ENCODE measurements at places on chromosomes 12 and 14. TPM values are rescaled to one million over a fixed set of nuclear protein-coding genes. Genes with fewer than 3 reads are reported as not detected.

The PKP2 gene
- 2.9 TPM for polyA plus RNA-seq

DNA sequence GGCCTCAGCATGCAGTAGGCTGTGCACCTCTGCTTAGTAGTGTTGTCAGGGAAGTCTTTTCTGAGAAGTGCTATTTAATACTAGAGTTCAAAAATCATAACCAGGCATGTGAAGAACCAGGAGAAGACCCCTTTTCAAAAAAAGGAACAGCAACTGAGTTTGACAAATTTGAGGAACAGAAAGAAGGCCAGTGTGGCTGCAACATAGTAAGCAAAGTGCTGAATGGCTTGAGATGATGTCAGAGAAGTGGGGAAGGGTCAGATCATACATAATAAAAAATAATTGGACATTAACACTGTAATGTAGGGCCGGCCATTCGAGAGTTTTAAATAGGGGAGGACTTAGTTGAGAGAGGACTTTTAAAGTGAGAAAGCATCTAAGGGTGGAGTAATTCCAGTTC is 11.1 kb upstream of the CNTN1 start:
- no peaks in the 10 kb centered on the region for H3K4me1 ChIP-seq
- H3K4me3 ChIP-seq: no peak overlapping the region
- no peak for DNase-seq
- no peaks in the 10 kb centered on the region for H3K27me3 ChIP-seq

- no peaks in the 10 kb centered on the region for H3K36me3 ChIP-seq
- H3K27me3 ChIP-seq: no peaks in the 10 kb centered on the region
- H3K4me1 ChIP-seq: no peaks in the 10 kb centered on the region
- DNase-seq: no peak
Observed at GRCh38 chr12:16218234-16218633, 59.3 kb downstream of the SLC15A5 start.

- DNase-seq: no peak
- no peaks in the 10 kb centered on the region for H3K4me1 ChIP-seq
- no peaks in the 10 kb centered on the region for H3K36me3 ChIP-seq
- H3K27me3 ChIP-seq: no peaks in the 10 kb centered on the region
Observed at GRCh38 chr14:25411781-25412757, 362.1 kb upstream of the STXBP6 start.

DNA sequence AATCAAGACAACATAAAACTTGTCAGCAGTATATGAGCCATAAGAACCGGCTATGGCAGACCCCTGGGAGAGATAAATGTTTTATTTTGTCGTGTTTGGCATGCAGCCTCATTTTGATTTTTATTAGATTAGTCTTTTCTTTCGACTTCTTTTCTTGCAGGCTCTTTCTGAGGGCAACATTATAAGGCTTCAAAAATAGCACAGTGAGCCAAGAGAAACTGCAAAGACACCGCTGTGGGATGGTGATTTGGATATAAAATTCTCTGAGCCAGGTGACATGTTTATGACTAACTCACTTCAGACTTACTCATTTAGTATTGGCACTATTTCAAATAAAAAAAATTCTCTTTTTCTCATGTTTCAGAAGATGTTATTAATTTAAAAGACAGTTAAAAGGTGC is 96.8 kb upstream of the PKP2 start:
- H3K27ac ChIP-seq: no peak overlapping the region
- DNase-seq: no peak
- no peak overlapping the region for H3K4me3 ChIP-seq
- no peaks in the 10 kb centered on the region for H3K36me3 ChIP-seq
- H3K4me1 ChIP-seq: no peaks in the 10 kb centered on the region

DNA sequence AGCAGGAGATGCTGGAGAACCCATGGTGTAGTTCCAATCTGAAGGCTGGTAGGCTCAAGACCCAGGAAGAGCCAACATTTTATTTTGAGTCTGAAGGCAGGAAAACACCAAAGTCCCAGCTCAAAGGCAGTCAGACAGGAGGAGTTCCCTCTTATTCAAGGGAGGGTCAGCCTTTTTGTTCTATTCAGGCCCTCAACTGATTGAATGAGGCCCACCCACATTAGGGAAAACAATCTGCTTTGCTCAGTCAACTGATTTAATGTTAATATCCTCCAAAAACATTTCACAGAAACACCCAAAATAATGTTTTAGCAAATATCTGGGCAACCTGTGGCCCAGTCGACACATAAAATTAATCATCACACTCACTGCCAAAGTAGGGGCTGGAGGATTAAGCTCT is 130.8 kb downstream of the LMNTD1 start:
- no peak overlapping the region for H3K4me3 ChIP-seq
- no peaks in the 10 kb centered on the region for H3K36me3 ChIP-seq
- H3K4me1 ChIP-seq: no peaks in the 10 kb centered on the region
- H3K27ac ChIP-seq: no peak overlapping the region
- no peak for DNase-seq
- no peaks in the 10 kb centered on the region for H3K27me3 ChIP-seq

The MAX gene
- 87.0 TPM for polyA plus RNA-seq

The TOMM20L gene
- 0.33 TPM for polyA plus RNA-seq

- H3K4me3 ChIP-seq: no peak overlapping the region
- no peak for DNase-seq
- no peaks in the 10 kb centered on the region for H3K36me3 ChIP-seq
- peaks cover 52% of the 10 kb centered on the region for H3K4me1 ChIP-seq
- peaks cover 75% of the 10 kb centered on the region for H3K27me3 ChIP-seq
Observed at GRCh38 chr12:49345051-49345824, 1.4 kb upstream of the DNAJC22 start.

GRCh38 chr12:91937706-91938105 is 207.9 kb downstream of the BTG1 start:
- no peak overlapping the region for H3K27ac ChIP-seq
- H3K4me1 ChIP-seq: no peaks in the 10 kb centered on the region
- no peak for DNase-seq

DNA sequence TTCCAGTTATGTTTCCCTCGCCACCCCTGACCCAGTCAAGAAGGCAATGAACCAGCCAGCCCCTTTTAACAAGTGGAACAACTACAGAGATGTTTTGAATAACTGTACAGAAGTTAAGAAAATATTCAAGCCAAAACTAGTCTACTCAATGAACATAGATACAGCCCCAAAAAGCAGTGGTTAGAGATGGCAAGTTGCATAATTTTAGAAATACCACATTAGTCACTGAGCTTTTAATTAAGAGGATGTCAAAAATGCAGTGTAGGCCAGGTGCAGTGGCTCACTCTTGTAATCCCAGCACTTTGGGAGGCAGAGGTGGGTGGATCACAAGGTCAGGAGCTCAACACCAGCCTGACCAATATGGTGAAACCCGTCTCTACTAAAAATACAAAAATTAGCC is 27.2 kb downstream of the PROX2 start:
- no peak overlapping the region for H3K27ac ChIP-seq
- H3K4me3 ChIP-seq: no peak overlapping the region
- peak; percentile 31 for DNase-seq
- no peaks in the 10 kb centered on the region for H3K4me1 ChIP-seq

DNA sequence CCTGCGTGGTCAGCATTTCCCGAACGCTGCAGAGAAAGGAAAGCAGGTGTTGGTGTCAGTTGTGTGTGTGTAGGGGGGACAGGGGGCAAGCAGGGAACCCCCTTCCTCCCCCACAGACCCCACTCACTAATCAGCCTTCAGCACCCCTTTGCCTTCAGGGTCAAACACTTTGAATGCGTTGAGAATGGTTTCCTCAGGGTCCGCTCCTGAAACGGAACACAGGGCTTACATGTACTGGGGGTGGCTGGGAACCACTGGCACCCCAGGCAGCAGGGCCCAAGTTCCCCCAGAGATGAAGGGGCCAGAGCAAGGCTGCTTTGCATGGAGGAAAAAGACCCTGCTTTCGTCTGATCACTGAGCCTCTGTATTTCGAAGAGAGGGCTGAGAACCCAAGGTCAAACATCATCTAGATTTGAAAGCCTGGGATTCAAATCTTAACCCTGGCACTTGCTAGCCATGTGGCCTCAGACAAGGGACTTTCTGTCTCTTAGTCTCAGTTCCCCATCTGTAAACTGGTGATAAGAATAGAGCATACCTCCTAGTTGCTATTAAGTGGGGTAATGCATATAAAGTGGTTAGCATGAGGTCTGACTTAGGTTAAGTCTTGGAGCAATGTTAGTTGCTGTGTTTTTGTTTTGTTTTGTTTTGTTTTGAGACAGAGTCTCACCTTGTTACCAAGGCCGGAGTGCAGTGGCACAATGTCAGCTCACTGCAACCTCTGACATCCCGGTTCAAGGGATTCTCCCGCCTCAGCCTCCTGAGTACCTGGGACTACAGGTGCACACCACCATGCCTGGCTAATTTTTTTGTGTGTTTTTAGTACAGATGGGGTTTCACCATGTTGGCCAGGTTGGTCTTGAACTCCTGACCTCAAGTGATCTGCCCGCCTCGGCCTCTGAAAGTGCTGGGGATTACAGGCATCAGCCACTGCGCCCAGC is 7.0 kb downstream of the MYL2 start:
- H3K27me3 ChIP-seq: no peaks in the 10 kb centered on the region
- no peaks in the 10 kb centered on the region for H3K4me1 ChIP-seq
- H3K27ac ChIP-seq: no peak overlapping the region

DNA sequence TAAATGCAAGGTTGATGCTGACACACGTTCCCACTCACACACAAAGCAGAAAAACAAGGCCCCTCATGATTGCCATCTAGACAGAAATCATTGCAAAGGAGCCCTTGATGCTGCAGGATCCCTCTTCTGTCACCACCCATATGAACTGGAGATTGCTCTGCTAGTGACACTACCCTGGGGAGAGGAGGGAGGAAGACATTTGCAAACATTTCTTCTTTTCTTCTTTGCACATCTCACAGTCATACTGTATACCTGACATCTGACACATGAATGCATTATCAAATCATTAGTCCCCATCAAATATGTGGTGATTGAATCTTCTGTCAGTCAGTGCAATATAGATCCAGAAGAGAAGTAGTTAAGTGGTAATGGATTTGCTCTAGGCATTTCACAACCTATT is 208.5 kb upstream of the E2F7 start:
- no peak for DNase-seq
- H3K36me3 ChIP-seq: no peaks in the 10 kb centered on the region

DNA sequence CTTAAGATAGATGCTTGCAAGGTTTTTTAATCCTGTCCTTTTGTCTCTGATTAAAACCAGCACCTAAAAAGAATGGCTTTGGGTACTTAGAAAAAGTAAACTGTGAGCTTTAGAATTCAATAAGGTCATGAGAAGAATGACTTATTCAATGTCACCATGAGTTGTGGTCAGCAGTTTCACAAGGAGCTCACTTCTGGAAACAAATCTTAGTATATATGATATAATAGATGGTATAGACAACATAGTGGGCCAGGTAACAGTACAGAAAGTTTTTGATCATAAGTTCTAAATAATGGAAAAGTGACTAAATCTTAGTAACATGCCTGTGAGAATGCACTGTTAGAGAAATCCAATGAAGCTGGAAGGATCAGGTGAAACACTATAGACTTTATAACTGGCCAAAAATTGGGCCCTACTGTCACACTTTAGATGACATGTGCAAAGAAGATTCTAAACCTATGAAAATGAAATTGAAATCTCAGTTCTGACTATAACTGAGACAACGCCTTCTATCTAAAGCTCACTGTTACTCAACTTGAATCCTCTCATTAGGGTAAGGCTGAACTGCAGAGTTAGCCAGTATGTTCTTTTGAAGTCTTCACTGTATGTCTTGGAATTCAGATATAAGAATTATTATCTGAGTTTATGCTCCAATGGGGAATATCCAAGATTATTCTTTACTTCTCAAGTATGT is 42.4 kb upstream of the RAD51AP1 start:
- no peaks in the 10 kb centered on the region for H3K4me1 ChIP-seq
- no peak overlapping the region for H3K27ac ChIP-seq
- no peaks in the 10 kb centered on the region for H3K27me3 ChIP-seq
- H3K36me3 ChIP-seq: peaks cover 90% of the 10 kb centered on the region

GRCh38 chr12:49664591-49665239 is 41.4 kb downstream of the PRPF40B start:
- no peaks in the 10 kb centered on the region for H3K27me3 ChIP-seq

The C14orf132 gene
- polyA plus RNA-seq: not detected

GRCh38 chr12:112988224-112988623 is 9.9 kb downstream of the OAS2 start:
- no peak for DNase-seq
- no peaks in the 10 kb centered on the region for H3K4me1 ChIP-seq
- no peak overlapping the region for H3K27ac ChIP-seq
- peaks cover 49% of the 10 kb centered on the region for H3K36me3 ChIP-seq
- H3K4me3 ChIP-seq: no peak overlapping the region
- H3K27me3 ChIP-seq: no peaks in the 10 kb centered on the region

The ERBB3 gene
- not detected for polyA plus RNA-seq

- H3K36me3 ChIP-seq: peaks cover 58% of the 10 kb centered on the region
- no peaks in the 10 kb centered on the region for H3K4me1 ChIP-seq
- DNase-seq: no peak
- no peaks in the 10 kb centered on the region for H3K27me3 ChIP-seq
- H3K4me3 ChIP-seq: no peak overlapping the region
Observed at GRCh38 chr14:99511421-99512109, 30.4 kb downstream of the CCNK start.

GRCh38 chr12:67430708-67431335 is 161.7 kb downstream of the CAND1 start:
- no peaks in the 10 kb centered on the region for H3K27me3 ChIP-seq
- no peak for DNase-seq
- H3K36me3 ChIP-seq: no peaks in the 10 kb centered on the region
- no peak overlapping the region for H3K4me3 ChIP-seq

DNA sequence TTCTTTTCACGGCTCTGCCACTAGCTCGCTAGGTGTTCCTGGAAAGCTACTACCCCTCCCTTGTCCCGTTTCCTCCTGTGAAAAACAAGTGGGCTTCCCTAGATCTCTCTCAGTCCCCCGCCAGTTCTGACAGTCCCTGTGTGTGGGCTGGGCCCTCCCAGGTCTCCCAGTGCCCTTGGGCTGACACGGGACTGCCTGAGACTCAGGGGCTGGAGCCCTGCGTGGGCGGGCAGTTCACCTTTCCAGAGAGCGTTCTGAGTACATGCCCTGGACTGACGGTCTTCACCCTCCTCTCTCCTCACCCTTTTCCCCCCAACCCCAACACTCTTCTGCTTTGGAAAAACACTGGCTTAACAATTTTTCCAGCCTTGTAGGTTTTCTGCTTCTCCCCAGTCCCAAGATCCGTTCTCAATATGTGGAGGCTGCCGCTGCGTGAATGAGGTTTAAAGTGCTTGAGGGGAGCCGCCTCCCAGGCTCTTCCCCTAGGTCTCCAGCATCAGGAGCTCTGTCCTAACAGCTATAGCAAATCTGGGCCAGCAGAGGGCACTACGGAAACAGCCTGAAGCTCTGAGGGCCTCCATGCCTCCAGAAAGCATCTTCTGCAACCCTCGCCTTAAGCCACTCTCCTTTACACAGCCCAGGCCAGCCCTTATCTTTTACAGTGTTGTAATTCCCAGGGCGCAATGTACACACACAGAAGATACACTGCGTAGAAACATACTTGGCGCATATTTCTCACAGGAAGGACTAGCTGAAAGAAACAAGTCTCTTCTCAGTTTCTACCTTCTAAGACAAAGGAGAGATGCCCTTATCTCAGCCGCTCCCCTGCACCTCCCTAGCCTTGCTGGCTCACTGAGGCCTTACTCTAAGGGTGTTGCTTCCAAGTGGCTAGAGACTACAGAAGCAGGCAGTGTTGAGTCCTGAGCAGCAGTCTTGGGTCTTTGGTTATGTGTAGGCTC is 10.4 kb upstream of the DCD start:
- H3K4me3 ChIP-seq: no peak overlapping the region
- H3K36me3 ChIP-seq: no peaks in the 10 kb centered on the region
- no peaks in the 10 kb centered on the region for H3K27me3 ChIP-seq
- peak; percentile 24 for DNase-seq
- H3K4me1 ChIP-seq: no peaks in the 10 kb centered on the region
- H3K27ac ChIP-seq: no peak overlapping the region

The GPR84 gene
- 14.9 TPM for polyA plus RNA-seq
